ENCODE measurements at places on chromosomes 2 and 18. TPM values are rescaled to one million over a fixed set of nuclear protein-coding genes. Genes with fewer than 3 reads are reported as not detected.

GRCh38 chr2:155846259-155846658 is 486.3 kb downstream of the NR4A2 start:
- no peak for DNase-seq

GRCh38 chr2:179049546-179050311 is at the start of gene CCDC141:
Gene CCDC141 (minus strand): TSS chr2:179050137. CDS start chr2:179049941, 196 bp downstream.
- DNase-seq = no peak

The VIL1 gene
- 0.86 TPM for total RNA-seq

The EMILIN2 gene
- total RNA-seq = 10.8 TPM
